ENCODE measurements at places on chromosomes 1 and 21.

DNA sequence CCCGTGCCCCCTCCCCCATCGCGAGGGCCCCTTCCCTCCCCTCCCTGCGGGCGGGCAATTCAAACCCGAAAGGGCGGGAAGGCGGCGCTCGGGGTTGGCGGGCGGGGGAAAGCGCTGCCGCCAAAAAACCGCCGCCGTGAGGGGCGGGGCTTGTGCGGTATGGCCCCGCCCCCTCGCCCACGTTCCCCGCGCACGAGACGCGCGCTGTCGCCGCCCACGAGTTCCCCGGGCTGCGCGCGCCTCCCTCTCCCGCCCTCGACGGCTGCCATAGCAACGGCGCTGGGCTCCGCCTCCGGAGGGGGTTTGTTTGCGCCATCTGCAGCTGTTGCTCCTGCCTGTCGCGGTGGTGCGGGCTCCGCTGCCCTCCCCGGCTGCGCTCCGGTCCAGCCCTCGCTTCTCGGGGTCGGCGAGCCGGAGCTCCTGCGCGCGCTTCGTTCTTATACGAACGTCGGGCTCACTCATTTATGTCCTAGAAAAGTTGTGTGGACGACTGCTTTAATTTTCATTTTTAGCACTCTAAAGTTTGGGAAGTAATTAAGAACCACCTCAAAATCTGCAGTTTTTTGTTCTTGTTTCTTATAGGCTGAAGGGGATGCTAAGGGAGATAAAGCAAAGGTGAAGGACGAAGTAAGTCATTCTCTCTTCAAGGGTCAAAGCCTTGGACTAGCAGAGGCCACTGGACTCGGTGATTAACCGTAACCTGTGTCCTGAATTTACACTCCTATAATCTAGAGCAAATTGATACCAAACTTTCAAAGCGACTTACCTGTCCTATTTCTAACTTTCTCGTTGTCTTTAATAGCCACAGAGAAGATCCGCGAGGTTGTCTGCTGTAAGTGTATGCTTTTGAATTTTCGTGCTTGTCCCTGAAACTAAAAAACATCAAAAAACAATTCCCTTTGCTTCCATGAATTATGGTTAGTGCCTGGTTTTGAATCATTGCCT, 933 bp downstream of the HMGN2 start:
- DNase-seq, result peak; percentile 95

DNA sequence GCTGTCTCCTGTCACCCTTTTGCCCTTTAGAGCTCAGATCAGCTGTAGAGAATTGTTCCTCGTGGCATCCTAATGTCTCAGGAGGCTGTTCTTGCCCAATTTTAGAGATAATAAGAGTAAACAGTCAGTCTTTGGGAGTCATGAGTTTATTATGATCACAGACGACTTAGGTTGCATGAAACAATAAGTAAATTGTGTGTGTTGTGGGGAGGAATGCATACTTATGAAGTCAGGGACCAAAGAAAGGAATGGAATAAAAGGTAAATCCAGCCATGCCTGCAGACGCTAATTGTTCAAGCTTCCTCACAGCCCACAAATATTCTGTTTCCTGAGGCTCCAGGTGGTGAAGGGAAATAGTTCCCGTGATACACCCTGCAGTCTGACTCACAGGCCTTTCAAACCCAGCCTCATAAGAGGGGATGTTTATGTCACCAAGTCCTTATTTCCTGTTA, 897 bp downstream of the EPHX4 start:
- DNase-seq, result no peak

DNA sequence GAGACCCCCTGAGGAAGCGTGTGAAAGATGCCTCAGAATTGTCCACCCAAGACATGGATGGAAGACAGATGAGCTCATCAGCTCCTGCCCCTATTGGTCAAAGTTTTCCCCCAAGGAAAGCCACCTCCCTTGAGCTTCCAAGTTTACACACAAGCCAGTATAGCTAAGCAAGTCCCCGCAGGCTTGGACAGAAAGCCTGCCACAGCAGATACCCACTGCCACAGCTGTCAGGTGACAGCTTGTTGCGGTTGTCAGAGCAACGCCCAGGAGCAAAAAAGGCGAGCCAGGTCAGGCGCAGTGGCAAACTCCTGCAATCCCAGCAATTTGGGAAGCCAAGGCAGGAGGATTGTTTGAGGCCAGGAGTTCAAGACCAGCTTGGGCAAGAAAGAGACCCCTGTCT, 60.9 kb upstream of the IFNAR2 start:
- no peak for DNase-seq

DNA sequence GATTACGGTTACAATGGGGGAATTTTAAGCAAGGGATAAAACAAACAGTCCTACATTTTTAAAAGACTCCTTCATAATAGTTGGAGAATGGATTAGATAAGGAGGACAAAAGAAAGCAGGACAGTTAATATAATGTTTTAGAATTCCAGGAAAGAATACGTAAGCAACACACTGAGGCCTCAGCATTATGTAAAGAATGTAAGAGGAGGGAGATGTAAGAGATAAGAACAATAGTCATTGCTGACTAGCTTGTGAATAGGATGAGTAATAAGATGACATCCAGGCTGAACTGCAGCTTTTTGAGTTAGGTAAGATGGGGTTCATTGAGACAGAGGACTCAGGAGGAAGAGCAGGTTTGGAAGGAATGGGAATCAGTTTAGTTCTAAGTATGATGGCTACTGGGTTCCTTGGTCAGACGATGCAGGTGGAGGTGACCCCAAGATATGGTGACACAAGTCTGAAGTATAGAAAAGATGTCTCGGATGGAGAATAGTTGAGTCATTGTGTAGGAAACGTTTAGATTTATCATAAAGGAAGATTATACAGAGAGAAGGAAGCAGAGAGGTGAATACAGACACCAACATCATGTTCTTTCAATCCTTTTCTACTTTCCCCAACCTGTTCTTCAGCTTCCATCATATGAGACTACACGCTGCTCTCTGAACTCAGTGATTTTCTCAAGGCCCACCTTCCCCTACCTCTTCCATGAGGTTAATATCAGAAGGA, 372.8 kb downstream of the PTBP2 start:
- DNase-seq, result no peak

DNA sequence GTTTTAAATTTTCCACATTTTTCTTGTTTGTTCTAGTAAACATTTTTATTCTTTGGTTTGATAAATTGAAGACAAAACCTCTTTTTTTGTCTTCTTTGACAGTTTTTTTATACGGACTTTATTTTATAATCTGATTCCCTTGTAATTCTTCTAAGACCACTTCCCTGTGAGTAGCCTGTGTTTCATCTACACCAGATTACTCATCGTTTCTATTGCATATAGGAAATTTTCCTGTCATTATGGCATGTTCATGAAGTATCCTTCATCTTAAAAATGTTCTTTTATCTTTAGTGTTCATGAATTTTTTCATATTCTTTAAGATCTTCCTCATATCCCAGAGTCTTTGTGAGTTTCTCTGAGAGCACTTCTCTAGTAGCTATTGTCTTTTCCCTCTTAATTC, 109.8 kb downstream of the USP25 start:
- no peak for DNase-seq
